Activated T-cell treated with anti-CD3 and anti-CD28 coated beads for 48 hours (primary cell): ENCODE measurements at places on chromosomes 7 and 10.
A peak's percentile ranks its signal among the peaks of the same experiment; 100 is the strongest.

DNA sequence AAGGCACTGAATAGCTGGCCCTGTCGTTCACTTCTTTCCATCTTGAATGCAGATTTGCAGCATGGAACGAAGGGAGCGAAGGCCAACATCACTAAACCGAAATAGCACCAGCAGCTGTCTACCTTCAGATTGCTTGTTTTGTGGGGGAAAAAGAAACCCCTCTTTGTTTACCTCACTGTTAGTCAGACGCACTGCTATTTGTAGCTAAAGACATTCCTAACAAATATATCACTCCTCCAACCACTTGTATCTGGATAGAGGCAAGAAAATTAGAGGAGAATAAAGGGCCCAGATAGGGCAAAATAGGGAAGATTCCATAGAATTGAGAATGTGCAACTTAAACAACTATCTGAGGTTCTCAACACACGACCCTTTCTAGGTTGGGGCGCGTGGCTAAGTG, 26.5 kb downstream of the ANK3 start:
- no peak for DNase-seq

- DNase-seq = no peak
Measured at GRCh38 chr10:71678057-71678805, 41.3 kb downstream of the C10orf105 start.

DNA sequence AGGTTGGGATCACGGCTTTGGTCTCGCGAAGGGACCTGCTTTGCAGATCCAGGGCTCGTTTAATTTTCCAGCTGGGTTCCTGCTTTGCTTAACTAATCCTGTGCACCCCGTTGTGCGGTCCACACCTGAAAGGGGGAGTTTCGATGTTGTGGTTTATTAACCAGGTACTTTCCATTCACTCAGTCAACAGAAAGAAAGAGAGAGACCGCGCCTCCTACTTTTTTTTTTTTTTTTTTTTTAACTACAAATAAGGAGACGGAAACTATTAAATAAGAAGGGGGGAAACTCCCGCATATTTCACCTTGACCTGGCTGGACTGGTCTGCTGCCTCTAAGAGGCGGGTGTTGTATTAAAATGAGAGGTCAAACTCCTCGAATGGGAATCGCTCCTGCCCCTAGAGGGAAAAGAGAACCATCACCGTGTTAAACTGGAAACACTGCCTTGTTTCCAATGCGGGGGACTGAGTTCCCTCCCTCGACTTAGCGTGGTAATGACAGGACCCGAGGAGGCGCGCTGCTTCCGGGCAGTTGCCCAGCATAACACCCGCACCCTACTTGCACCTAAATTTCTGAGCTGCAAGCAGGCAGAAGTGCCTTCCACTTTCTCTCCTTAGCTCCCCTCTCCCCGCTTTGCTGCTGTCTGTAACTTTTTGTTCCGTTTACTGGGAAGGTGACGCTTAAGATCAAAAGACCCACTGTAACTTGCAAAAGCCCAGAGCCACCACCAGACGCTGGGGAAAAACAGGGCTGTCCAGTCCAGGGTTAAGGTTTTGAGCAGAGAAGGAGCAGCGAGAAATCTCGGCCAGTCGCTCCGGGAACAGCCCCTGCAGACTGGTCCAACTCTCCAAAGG, 1.1 kb upstream of the ITGB8 start:
- peak; percentile 1 for DNase-seq

- DNase-seq = no peak
Measured at GRCh38 chr7:157819455-157819807, 482.6 kb downstream of the DNAJB6 start.

- DNase-seq = no peak
Measured at GRCh38 chr7:81598951-81599350, 170.9 kb downstream of the HGF start.
